ENCODE measurements at places on chromosomes 5 and 9.

- DNase-seq, result peak; percentile 55
Measured at GRCh38 chr9:17578911-17579793, at the start of gene SH3GL2. Gene SH3GL2, plus strand, starts transcription at chr9:17579066.

GRCh38 chr5:88660947-88661805 is 221.8 kb downstream of the MEF2C start:
- no peak for DNase-seq

- DNase-seq, result no peak
Measured at GRCh38 chr9:89358376-89358916, 40.1 kb downstream of the SECISBP2 start.

GRCh38 chr5:146860213-146860893 is 18.2 kb downstream of the PPP2R2B start:
- DNase-seq, result no peak

- DNase-seq, result no peak
Measured at GRCh38 chr9:38036359-38037084, 32.5 kb downstream of the SHB start.

GRCh38 chr5:124655921-124656511 is 90.4 kb downstream of the ZNF608 start:
- no peak for DNase-seq

DNA sequence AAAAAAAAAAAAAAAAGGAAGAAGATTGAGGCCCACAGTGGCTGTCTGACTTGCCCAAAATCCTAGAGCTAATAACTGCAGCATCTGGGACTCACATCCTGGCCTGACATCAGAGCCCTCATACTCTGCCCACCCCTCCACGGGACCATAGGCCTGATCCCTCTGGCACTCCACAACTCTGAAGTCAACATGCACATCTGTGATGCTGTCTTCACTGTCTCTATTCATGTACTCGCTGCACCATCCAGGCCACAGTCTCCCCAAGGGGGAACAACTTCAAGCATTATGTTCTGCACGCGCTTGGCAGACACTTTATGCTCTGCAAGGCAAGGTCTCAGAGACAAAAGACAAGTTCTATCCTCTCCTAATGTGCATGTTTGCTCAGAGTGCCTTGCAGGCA is 158.2 kb downstream of the SPOCK1 start:
- DNase-seq, result no peak

- DNase-seq, result peak; percentile 70
Measured at GRCh38 chr5:142015781-142016533, 3.1 kb upstream of the GNPDA1 start.

Data from activated CD8-positive, alpha-beta memory T cell treated with anti-CD3 and anti-CD28 coated beads, Interleukin-2, amount 50 U/mL, for 48 hours (primary cell).